GM23248 (cell line): ENCODE measurements at places on chromosomes 12 and 14. TPM values are rescaled to one million over a fixed set of nuclear protein-coding genes. Genes with fewer than 3 reads are reported as not detected.

DNA sequence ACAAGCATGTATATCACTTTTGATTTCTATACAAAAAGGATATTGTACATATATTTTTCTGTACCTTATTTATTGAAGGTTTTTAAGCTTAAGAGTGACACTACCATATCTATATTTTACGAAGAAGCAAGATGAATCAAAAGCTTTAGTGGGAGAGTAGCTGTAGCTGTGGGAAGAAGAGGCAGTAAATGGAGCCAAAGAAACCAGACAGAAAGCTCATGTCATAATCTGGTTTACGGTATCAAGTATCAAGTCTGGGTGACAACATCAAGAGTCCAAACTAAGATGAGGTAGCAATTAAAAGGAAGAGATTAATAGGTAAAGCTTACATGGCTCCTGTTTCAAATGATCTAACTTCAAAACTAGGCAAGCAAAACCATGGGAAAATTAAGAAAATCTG is 54.8 kb downstream of the CEP83 start:
- no peaks in the 10 kb centered on the region for H3K4me1 ChIP-seq
- no peaks in the 10 kb centered on the region for H3K36me3 ChIP-seq
- H3K27ac ChIP-seq = no peak overlapping the region
- H3K4me3 ChIP-seq = no peak overlapping the region
- no peaks in the 10 kb centered on the region for H3K27me3 ChIP-seq
- DNase-seq = no peak

GRCh38 chr14:100281286-100282082 is 24.8 kb downstream of the SLC25A29 start:
- peaks cover 15% of the 10 kb centered on the region for H3K4me1 ChIP-seq
- H3K36me3 ChIP-seq = peaks cover 9% of the 10 kb centered on the region; the same call in 1 of the 2 replicates
- H3K27ac ChIP-seq = no peak overlapping the region
- H3K27me3 ChIP-seq = no peaks in the 10 kb centered on the region

- H3K36me3 ChIP-seq = no peaks in the 10 kb centered on the region
- H3K4me1 ChIP-seq = no peaks in the 10 kb centered on the region
- no peak overlapping the region for H3K27ac ChIP-seq
- no peak overlapping the region for H3K4me3 ChIP-seq
- no peak for DNase-seq
These were observed 20.7 kb upstream of the CSRP2 start for GRCh38 chr12:76899522-76899921.

PDE3A gene
- total RNA-seq = 0.38 and 0.43 TPM in 2 replicates

PROX2 gene
- total RNA-seq = not detected in 2 replicates

TESPA1 gene
- total RNA-seq = not detected in 2 replicates

POTEM gene
- total RNA-seq = not detected in 2 replicates

ALDH2 gene
- 21.7 and 22.3 TPM in 2 replicates for total RNA-seq

GRCh38 chr14:74982661-74983060 is 20.1 kb upstream of the EIF2B2 start:
- no peaks in the 10 kb centered on the region for H3K27me3 ChIP-seq
- no peak overlapping the region for H3K27ac ChIP-seq
- H3K4me1 ChIP-seq = peaks cover 8% of the 10 kb centered on the region; the same call in 1 of the 2 replicates
- no peak for DNase-seq
- H3K4me3 ChIP-seq = no peak overlapping the region
- H3K36me3 ChIP-seq = no peaks in the 10 kb centered on the region

CACNA1C gene
- total RNA-seq = 8.6 and 11.5 TPM in 2 replicates

- H3K27ac ChIP-seq = no peak overlapping the region
- no peaks in the 10 kb centered on the region for H3K4me1 ChIP-seq
- no peaks in the 10 kb centered on the region for H3K27me3 ChIP-seq
- DNase-seq = no peak
- no peaks in the 10 kb centered on the region for H3K36me3 ChIP-seq
These were observed 338.6 kb downstream of the AACS start for GRCh38 chr12:125403843-125404242.

EMP1 gene
- total RNA-seq = 631 and 744 TPM in 2 replicates

GRCh38 chr14:33386140-33386539 is 447.5 kb downstream of the NPAS3 start:
- H3K4me1 ChIP-seq = no peaks in the 10 kb centered on the region
- no peaks in the 10 kb centered on the region for H3K36me3 ChIP-seq
- no peak overlapping the region for H3K4me3 ChIP-seq
- no peak for DNase-seq
- no peak overlapping the region for H3K27ac ChIP-seq
- no peaks in the 10 kb centered on the region for H3K27me3 ChIP-seq

GRCh38 chr14:68948686-68949600 is 30.2 kb downstream of the ACTN1 start:
- H3K27me3 ChIP-seq = no peaks in the 10 kb centered on the region
- H3K4me1 ChIP-seq = peaks cover 74% of the 10 kb centered on the region
- H3K27ac ChIP-seq = peak overlapping the region; percentile 95
- no peak overlapping the region for H3K4me3 ChIP-seq

DNA sequence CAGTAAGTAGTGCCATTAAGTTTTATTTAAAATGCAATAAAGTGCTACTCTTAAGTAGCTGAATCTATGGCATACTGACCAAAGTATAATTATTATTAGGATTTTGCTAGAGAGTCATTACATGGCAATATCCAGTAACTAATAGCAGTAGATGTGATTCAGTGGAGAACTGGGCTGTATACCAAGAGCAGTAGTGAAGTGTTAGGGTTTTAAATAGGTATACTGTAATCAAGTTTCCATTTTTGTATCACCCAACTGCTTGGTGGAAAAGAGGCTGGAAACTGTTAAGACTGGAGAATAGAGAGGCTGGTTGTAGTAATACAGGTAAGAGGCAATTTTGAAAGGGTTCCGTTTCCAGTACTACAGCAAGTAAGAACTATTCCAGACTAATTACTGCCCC is 13.3 kb upstream of the LLPH start:
- no peak for DNase-seq
- peaks cover 43% of the 10 kb centered on the region for H3K36me3 ChIP-seq
- H3K4me3 ChIP-seq = no peak overlapping the region
- H3K4me1 ChIP-seq = peaks cover 14% of the 10 kb centered on the region

DNA sequence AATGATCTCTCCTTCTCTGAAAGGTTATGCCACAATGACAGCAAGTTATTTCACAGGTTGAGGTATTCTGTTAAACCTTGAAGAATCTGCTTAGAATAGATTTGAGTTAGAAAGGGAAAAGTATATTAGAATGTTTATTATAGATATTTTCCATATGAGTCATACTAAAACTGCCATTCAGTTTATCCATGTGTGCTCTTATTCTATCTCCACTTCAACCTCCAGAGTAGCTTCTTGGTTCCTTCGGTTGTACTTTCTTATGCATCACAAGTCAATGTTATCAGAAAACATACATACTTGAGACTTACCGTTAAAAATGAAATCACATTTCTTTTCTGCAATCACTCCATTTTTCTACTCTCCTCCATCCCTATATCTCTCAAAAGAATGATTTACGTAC is 197.7 kb downstream of the BCAT1 start:
- H3K27ac ChIP-seq = no peak overlapping the region
- H3K4me1 ChIP-seq = peaks cover 12% of the 10 kb centered on the region
- H3K27me3 ChIP-seq = 0 out of 2 replicates have a peak, but pooled peaks cover 31% of the 10 kb centered on the region
- DNase-seq = peak; percentile 8
- no peak overlapping the region for H3K4me3 ChIP-seq

KLRB1 gene
- not detected in 2 replicates for total RNA-seq

DNA sequence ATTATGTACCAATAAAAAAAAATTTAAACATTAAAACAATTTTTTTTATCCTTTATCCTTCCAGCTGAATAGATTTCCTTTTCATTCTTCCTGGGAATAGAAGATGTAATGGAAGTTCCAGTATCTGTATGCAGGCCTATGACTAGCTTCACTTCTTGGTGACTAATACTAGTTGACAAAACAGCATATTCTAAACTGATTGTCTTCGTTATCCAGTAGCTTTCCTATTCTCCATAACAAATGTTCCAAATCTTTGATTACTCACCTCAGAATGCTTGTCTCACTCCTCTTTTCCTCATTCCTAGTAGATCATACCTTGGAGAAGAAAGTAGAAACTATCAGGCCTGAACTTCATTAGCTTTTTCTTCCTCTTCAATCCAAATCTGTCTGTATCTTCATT is 70.7 kb downstream of the PLEKHA5 start:
- H3K4me1 ChIP-seq = peaks cover 28% of the 10 kb centered on the region
- peak; percentile 79 for DNase-seq

SMIM41 gene
- total RNA-seq = not detected in 2 replicates

DPPA3 gene
- total RNA-seq = not detected in 2 replicates

DNA sequence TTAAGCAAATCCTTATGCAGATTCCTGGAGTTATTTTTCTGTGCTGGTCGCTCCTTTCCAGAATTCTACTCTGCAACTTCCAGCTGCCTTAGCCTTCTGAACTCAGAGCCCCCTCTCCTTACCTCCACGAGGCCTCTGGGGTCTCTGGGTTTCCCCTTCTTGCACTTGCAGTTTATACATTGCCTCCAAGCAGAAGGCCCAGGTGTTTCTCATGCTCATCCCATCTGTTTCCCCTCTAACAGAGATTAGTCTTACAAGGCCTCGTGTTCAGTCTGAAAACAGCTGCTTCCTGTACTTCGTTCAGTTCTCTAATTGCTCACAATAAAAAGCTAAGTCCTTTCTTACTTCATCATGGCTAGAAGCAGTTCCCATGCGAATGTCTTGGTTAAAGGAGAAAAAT is 134.4 kb upstream of the FGD4 start:
- no peak overlapping the region for H3K27ac ChIP-seq
- H3K27me3 ChIP-seq = no peaks in the 10 kb centered on the region
- H3K4me1 ChIP-seq = peaks cover 10% of the 10 kb centered on the region; the same call in 1 of the 2 replicates
- no peaks in the 10 kb centered on the region for H3K36me3 ChIP-seq
- DNase-seq = peak; percentile 20

HOXC4 gene
- 2.2 and 3.4 TPM in 2 replicates for total RNA-seq

ZNF385A gene
- 1.6 and 1.8 TPM in 2 replicates for total RNA-seq

DNA sequence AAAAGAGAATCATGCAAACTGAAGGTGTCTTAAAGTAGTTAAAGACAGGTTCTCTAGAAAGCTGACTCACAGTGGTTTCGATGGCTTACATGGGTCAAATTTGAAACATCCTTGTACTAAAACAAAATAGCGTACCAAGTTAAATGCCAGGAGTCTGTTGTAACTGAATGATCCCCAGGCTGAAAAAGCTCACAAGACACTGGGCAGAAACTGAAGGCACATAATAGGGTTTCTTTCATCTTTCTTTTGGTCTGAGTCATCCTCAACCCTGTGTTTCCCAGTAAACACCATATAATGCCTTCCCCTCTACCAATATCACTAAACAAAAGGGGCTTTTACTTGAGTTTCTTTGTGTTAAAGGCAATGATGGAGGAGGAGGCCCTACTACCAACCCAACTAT is 12.8 kb downstream of the ZFYVE1 start:
- no peaks in the 10 kb centered on the region for H3K27me3 ChIP-seq
- H3K36me3 ChIP-seq = 0 out of 2 replicates have a peak, but pooled peaks cover 5% of the 10 kb centered on the region
- no peak overlapping the region for H3K4me3 ChIP-seq
- peak overlapping the region; percentile 64 for H3K27ac ChIP-seq
- peak; percentile 76 for DNase-seq
